Activated naive CD4-positive, alpha-beta T cell treated with Interleukin-2 at 50 U/mL for 16 hours (primary cell): ENCODE measurements at places on chromosomes 5 and 9.

DNA sequence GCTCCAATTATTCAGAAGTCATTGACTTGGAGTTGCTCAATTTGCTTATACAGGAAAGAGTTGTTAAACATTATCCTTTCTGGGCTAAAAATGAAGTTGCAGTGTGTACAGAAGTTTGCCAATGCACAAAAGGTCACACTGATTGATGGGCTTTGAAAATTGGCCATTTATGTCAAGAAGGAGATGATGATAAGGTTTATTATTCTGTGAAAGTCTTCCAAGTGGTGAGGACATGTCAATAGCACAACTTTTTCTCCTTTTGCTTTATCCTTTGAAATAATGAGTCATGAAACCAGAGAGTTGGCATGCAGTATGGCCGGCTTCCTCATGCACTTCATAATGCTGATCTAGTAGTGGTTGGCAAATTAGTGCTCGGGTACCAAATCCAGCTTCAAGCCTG is 848.5 kb upstream of the WWC1 start:
- DNase-seq: no peak

DNA sequence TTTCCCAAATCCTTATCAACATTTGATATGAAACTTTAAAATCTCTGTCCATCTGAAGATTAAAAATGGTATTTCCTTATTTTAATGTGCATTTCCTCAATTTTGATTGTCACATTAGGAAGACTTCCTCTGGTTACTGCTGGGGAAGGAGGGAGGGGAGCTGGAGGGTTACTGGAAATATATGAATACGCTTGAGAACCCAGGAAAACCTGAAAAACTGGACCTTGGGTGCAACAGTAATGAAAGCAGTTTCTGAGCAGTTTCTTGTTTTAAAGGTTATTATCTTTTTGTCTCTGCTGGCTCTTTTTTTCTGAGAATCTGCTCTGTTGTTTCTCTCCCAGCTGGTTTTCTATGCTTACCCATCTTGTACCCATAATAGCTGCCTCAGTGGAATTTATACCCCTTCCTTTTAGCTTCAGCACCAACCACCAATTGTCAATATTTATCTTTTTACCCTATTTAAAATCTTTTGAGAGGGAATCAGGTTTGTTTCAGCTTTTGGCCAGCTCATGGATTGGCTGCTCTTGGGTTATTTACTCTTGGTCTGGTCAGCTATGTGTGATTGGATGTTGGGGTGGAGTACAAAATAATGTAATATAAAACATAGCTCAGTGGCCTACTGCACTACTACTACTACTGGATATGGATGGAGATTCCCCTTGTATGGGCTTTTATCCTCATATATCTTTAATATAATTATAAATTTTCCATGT is 67.4 kb downstream of the UNC13B start:
- DNase-seq: no peak

DNA sequence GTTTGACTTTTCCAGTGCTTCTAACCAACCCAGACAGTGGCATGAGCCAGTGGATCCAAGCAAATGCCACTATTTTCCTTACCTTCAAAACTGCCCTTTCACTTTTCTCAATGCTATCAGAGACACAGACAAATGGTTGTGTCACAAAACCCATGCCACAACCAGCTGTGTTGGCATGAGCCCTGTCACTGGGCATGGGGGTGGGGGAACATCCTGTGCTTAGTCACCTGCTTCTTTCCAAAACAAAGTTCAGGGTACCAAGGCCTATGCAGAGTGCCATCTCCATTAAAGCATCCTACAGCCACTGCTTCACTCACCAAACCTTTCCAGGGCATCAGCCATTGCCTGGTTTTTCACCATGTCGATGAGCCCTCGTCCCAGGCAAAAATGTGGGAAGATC is 30.1 kb downstream of the NIPSNAP3B start:
- no peak for DNase-seq

GRCh38 chr5:172688349-172689217 is 47.5 kb downstream of the NEURL1B start:
- DNase-seq: peak; percentile 37

- DNase-seq: no peak
These were observed 139.2 kb downstream of the CDK5RAP2 start for GRCh38 chr9:120440791-120441190.

DNA sequence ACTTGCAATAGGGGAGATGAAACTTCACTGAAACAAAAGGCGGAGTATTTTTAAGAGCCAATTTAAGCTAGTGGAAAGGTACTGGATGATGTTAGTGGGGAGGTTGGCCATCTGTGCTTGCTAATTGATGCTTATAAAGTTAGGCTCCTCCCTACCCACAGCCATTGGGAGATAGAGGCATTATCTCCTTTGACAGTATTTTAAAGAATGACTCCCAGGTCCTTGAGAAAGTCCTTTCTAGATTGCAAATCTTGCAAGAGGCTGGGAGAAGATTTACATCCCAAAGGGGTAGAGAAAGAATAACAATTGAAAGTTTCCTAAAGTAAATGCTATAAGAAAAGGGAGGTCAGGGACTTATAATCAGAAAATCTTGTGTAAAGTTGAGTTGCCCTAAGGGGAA is 282.6 kb downstream of the BRINP1 start:
- no peak for DNase-seq
